ENCODE measurements at places on chromosomes 6 and 20.

GRCh38 chr6:106380407-106380806 is 19.9 kb downstream of the CRYBG1 start:
- DNase-seq, result no peak
- H3K27ac ChIP-seq, result no peak overlapping the region
- no peak overlapping the region for H3K4me3 ChIP-seq
- peaks cover 2% of the 10 kb centered on the region for H3K4me1 ChIP-seq
- H3K27me3 ChIP-seq, result no peaks in the 10 kb centered on the region
- no peaks in the 10 kb centered on the region for H3K36me3 ChIP-seq

DNA sequence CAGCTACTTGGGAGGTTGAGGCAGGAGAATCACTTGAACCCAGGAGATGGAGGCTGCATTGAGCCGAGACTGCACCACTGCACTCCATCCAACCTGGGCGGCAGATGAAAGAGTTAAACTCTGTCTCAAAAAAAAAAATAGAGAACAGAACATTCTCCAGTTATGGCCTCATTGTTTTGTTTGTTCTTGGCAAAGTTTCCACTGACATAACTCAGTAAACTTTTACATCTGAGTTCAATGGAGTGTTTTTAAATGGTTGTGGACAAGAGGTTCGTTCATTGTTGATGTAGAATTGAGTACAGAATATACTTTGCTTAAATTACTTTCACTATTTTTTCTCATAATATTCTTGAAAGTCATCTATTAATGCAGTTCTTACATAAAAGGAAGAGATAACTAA is 42.2 kb upstream of the IFNGR1 start:
- H3K36me3 ChIP-seq, result no peaks in the 10 kb centered on the region
- no peak overlapping the region for H3K4me3 ChIP-seq
- H3K27me3 ChIP-seq, result no peaks in the 10 kb centered on the region
- no peak for DNase-seq

DNA sequence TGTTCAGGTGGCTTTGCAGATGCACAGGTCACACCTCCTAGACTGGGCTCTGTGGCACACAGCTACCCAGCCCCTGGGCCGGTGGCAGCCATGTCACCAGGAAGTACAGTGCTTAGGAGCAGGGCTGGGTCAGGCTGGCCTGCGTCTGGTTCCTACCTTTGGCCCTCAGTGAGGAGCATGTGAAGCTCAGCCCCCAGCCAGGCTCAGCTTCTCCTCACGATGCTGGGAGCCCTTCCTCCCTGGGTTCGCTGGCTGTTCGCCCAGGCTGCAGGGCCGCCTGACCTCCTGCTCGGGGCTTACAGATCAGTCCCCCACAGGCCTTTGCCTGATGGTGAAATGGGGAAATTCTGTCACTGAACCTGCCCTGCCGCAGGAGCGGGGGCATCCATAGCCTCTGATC is 23.1 kb downstream of the SPATA2 start:
- no peak overlapping the region for H3K27ac ChIP-seq
- no peak for DNase-seq
- peaks cover 21% of the 10 kb centered on the region for H3K4me1 ChIP-seq
- H3K36me3 ChIP-seq, result peaks cover 12% of the 10 kb centered on the region
- no peak overlapping the region for H3K4me3 ChIP-seq
- no peaks in the 10 kb centered on the region for H3K27me3 ChIP-seq

DNA sequence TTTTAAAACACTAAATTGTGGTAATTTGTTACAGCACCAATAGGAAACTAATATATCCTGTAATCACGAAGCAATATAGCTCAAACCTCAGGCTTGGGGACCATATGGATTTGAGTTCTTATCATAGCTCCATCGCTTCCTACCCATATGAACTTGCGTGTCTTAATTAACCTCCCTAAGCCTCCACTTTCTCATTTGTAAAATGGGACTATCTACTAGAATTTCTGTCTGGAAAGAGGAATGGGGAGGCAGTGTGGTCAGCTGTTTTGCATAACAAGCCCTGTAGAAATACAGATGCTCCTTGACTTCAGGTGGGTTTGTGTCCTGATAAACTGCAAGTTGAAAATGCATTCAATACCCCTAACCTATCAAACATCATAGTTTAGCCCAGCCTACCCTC is 17.1 kb downstream of the HLA-DOB start:
- H3K27me3 ChIP-seq, result no peaks in the 10 kb centered on the region
- H3K4me1 ChIP-seq, result peaks cover under 1% of the 10 kb centered on the region
- no peak overlapping the region for H3K4me3 ChIP-seq
- DNase-seq, result no peak
- H3K36me3 ChIP-seq, result no peaks in the 10 kb centered on the region
- no peak overlapping the region for H3K27ac ChIP-seq

DNA sequence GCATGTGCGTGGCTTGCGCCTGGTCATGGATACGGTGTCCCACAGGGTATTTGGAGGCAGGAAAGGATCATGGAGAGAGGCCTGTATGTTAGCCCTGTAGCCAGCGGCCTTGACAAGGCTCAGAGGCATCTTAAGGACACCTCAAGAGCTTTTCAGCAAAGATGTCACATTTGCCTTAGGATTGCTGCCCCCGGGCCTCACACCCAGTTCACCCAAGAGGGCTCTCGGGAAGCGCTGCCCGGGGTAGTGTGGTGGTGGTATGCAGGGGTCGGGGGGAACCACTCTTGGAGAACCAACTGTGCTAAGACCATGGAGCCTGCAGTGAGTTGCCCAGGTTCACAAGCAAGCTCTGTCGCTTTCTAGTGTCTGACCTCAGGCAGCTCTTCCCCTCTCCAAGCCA is 36.9 kb upstream of the VSTM2L start:
- H3K27me3 ChIP-seq, result no peaks in the 10 kb centered on the region
- no peak overlapping the region for H3K4me3 ChIP-seq
- H3K27ac ChIP-seq, result no peak overlapping the region

- DNase-seq, result no peak
- no peaks in the 10 kb centered on the region for H3K36me3 ChIP-seq
- no peak overlapping the region for H3K4me3 ChIP-seq
- H3K27me3 ChIP-seq, result no peaks in the 10 kb centered on the region
Measured at GRCh38 chr20:59663513-59664060, 59.2 kb downstream of the PHACTR3 start.

Measured in T-cell (primary cell).